ENCODE measurements at places on chromosomes 5 and 9.

DNA sequence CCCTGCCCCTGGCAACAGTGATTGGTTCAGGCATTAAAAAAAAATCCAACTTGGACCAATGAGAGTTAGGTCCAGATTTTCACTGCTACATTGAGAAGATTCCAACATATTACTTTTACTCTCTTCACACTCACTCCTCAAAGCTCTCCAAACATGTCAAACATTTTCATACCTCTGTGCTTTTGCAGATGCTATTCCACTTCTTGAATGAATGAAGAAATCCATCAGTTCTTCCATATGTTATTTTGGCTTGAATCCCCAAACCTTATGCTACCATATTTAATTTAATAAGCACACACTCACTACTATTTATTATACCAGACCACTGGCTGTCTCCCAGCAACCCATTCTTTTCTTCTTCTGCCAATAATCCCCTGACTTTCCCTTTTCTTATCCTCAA, 87.1 kb downstream of the PPP2R2B start:
- no peaks in the 10 kb centered on the region for H3K27me3 ChIP-seq
- DNase-seq: no peak
- no peaks in the 10 kb centered on the region for H3K36me3 ChIP-seq
- no peak overlapping the region for H3K27ac ChIP-seq

- no peaks in the 10 kb centered on the region for H3K4me1 ChIP-seq
- H3K36me3 ChIP-seq: peaks cover 85% of the 10 kb centered on the region
- no peaks in the 10 kb centered on the region for H3K27me3 ChIP-seq
- no peak overlapping the region for H3K27ac ChIP-seq
- no peak for DNase-seq
- H3K4me3 ChIP-seq: no peak overlapping the region
Observed at GRCh38 chr5:37054391-37054790, 177.8 kb downstream of the NIPBL start.

DNA sequence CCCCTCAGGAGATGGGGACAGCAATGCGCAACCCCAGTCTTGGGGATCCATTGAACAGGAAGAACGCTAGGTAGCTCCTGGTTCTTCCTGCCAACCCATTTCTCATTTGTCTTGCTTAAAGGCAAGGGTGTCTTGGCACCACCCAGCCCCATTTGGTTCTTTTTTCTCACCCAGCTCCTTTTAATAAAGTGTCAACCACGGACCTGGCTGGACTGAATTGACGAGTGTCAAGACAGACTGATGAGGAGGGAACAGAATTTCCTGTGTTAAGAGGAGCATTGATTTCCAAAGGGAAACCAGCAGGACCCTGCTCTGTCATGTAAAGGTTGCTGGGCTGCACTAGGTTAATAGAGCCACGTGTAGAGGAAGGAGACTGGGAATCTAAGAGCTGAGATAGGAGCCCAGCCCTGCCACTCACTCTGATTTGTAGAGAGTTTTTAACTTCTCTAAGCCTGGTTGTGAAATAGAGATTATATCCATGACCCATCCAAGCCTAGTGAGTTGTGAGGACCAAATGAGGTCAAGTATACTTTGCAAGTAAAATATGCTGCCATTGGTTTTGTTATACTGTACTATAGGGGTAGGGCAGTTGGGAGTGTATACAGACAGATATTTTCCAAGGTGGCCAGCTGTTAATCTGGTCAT, 33.7 kb downstream of the OSTF1 start:
- H3K4me1 ChIP-seq: no peaks in the 10 kb centered on the region
- no peaks in the 10 kb centered on the region for H3K27me3 ChIP-seq
- no peak overlapping the region for H3K4me3 ChIP-seq

DNA sequence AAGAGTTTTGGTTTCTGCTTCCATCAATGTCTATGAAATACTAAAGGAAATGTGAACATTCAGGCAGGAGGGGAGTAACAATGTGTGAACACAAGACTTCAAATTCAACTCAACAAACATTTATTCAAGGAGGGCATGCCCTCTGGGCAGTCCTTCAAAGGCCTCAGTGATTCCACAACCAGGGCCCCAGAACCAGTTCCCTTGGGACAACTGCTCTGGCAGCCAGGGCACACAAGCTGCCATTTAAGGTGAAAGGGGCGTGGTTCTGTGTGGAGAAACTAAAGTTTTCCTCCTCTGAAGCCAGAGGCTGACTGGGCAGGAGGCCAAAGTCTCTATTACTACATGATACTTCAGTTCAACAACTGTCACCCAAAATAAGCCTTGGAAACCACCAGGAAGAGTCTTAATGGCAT, 3.2 kb downstream of the RBM18 start:
- H3K27me3 ChIP-seq: no peaks in the 10 kb centered on the region
- peaks cover 24% of the 10 kb centered on the region for H3K36me3 ChIP-seq
- H3K4me3 ChIP-seq: no peak overlapping the region
- H3K27ac ChIP-seq: no peak overlapping the region
- peaks cover 38% of the 10 kb centered on the region for H3K4me1 ChIP-seq

- H3K27ac ChIP-seq: no peak overlapping the region
- H3K36me3 ChIP-seq: no peaks in the 10 kb centered on the region
- no peak overlapping the region for H3K4me3 ChIP-seq
- H3K4me1 ChIP-seq: no peaks in the 10 kb centered on the region
- no peaks in the 10 kb centered on the region for H3K27me3 ChIP-seq
- no peak for DNase-seq
Observed at GRCh38 chr9:105502276-105502675, 54.4 kb downstream of the FSD1L start.

DNA sequence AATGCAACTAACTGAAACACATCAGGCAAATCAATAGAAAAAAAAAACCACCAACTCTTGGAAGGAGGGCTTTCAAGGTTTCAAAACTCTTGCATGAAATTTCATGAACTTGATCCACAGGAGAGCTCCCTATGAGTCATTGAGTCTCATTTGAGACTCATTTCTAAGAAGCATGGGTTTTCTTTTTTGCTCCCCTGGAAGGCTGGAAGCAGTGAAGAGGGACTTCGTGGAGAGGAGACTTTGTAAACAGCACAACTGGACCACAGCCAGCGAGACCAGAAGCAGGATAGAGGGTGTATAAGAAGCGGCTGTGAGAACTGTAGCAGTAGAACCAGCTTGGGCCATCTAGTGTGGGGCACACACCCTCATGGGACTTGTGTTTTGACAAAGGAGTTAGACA, 41.2 kb upstream of the RAPGEF1 start:
- no peaks in the 10 kb centered on the region for H3K27me3 ChIP-seq
- H3K36me3 ChIP-seq: no peaks in the 10 kb centered on the region
- no peak overlapping the region for H3K4me3 ChIP-seq
- no peak for DNase-seq

DNA sequence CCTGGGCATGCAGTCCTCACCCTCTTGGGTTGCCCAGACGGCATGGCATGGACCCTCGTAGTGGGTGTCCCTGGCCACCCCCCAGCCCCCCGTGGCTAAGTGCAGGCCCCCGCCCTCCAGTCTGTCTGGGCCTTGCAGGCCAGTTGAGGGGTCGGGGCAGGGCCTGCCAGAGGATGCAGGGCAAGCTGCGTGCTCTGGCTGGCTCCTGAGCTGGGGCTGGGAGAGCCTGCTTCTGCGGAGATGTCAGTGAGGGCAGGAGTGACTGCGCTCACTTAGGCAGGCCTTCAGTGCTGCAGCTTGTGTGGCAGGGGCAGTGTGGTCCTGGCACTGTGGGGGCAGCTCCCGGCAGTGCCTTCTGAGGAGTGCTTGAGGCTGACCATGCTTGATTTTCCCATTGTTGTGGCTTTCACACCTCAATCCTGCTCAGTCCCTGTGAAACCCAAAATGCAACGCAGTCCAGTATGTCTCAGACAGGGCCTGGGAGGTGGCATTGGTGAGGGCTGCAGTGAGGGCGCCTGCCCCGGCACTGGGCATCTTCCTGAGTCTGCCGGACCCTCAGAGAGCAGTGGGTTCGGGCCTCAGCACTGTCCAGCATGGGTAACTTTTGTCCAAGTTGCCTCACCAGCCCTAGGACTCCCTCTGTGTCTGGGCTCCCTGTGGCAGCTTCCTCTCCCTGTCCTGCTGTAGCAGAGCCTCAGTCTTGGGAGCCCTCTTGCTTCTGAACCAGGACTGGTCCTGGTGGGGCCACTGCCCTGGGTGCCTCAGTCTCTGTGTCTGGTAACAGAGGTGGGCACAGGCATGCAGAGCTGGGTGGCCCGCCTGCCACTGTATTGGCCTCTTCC, 93.0 kb downstream of the PHF2 start:
- H3K36me3 ChIP-seq: peaks cover 35% of the 10 kb centered on the region
- DNase-seq: peak; percentile 1
- H3K4me1 ChIP-seq: no peaks in the 10 kb centered on the region
- H3K27me3 ChIP-seq: no peaks in the 10 kb centered on the region
- H3K4me3 ChIP-seq: no peak overlapping the region

DNA sequence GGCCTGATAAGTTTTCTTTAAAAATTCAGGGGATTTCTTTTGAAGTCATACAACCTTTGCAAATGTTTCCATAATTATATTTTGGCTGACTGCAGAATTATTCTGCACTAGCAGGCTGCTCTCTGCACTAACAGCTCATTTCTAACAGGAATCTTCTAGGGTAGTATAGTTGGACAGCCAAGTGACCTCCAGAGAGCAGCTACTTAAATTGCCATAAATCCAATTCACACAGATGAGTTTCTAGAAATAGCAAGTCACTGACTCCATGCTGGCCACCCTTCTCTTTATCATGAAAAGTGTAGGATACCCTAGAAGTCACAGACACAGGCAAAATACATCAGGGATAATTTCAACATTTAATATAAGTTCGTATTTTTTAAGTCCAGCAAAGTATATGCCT, 110.9 kb upstream of the TARS1 start:
- H3K36me3 ChIP-seq: no peaks in the 10 kb centered on the region
- H3K27me3 ChIP-seq: no peaks in the 10 kb centered on the region
- no peak overlapping the region for H3K4me3 ChIP-seq
- H3K27ac ChIP-seq: no peak overlapping the region
- DNase-seq: no peak

DNA sequence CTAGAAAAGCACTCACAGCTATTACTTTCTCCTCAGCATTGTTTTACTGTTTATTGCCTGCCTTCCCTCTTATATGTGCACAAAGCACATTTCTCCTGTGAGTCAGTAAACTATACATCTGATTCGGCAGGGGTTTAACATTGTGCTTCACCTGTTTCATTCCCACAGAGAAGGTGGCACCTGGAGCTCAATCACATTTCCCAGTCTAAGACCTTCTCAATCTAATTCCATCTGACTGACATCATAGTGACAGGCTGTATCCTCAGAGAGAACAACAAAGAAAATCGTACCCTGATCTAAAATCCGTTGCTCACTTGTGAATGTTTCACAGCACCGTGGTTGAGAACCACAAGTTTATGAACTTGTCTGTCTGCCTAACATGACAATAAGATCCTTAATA, 92.4 kb upstream of the CAST start:
- H3K27ac ChIP-seq: no peak overlapping the region
- H3K27me3 ChIP-seq: peaks cover 13% of the 10 kb centered on the region
- no peak for DNase-seq
- no peaks in the 10 kb centered on the region for H3K36me3 ChIP-seq

DNA sequence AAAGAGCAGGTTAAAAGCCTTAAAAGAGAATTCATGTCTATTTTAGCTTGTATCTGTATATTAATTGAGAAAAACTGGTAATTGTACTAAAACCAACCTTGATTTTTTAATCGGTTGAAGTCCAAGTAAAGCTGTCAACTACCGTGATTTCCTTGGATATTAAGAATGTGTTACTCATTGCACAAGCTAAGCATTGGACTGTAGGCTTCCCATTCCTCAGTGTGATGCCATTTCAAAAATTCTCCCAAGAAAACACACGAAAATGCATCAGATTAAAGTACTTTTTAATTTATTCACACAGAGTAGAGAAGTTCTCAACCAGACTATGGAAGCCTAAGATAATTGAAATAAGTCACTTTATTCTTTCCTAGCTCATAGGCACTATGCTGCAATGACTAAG, 761.4 kb upstream of the TYRP1 start:
- no peaks in the 10 kb centered on the region for H3K4me1 ChIP-seq
- H3K4me3 ChIP-seq: no peak overlapping the region
- no peak for DNase-seq
- no peaks in the 10 kb centered on the region for H3K36me3 ChIP-seq
- no peaks in the 10 kb centered on the region for H3K27me3 ChIP-seq

- no peaks in the 10 kb centered on the region for H3K36me3 ChIP-seq
- DNase-seq: no peak
- no peak overlapping the region for H3K4me3 ChIP-seq
- peaks cover 12% of the 10 kb centered on the region for H3K4me1 ChIP-seq
- peaks cover 7% of the 10 kb centered on the region for H3K27me3 ChIP-seq
Observed at GRCh38 chr9:125375820-125376219, 114.2 kb downstream of the GAPVD1 start.

DNA sequence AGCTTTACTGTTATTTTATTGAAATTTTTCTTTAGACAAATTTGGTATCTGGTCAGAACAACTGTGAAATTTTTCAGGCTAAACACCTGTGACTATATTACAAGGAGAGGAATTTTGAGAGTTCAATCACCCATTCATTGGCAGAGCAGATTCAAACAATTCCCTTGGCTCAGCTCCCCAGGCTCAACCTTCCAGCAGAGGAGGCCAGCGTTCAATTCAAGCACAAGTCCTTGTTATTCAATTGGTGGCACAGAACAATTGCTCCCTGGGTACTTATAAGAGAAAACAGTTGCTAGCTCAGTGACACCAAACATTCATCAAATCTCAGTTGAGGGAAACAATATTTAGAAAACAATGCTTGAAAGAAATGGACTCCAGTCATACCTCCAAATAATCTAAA, 83.3 kb downstream of the SUSD1 start:
- H3K27me3 ChIP-seq: no peaks in the 10 kb centered on the region
- H3K4me1 ChIP-seq: no peaks in the 10 kb centered on the region
- H3K4me3 ChIP-seq: no peak overlapping the region
- no peak overlapping the region for H3K27ac ChIP-seq
- H3K36me3 ChIP-seq: no peaks in the 10 kb centered on the region

DNA sequence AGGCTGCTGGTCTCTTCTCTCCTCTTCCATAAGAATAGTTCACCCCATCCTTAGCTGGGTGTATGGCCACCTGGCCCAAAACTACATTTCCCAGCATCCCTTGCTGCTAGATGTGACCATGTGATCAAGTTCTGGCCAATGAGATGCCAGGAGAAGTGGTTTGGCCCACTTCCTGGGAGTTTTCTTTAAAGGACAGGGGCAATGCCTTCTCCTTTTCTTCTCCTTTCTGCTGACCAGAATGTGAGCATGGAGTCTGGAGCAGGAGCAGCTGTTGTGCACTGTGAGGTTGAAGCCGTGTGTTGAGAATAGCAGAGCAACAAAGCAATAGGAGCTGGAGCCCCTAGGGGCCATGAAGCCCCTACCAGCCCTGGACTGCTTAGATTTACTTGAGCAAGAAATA, 36.8 kb downstream of the C9orf50 start:
- H3K36me3 ChIP-seq: no peaks in the 10 kb centered on the region
- no peak overlapping the region for H3K4me3 ChIP-seq
- H3K27ac ChIP-seq: peak overlapping the region; percentile 47
- peak; percentile 74 for DNase-seq
- no peaks in the 10 kb centered on the region for H3K27me3 ChIP-seq
